ENCODE measurements at places on chromosomes 7 and 10.

DNA sequence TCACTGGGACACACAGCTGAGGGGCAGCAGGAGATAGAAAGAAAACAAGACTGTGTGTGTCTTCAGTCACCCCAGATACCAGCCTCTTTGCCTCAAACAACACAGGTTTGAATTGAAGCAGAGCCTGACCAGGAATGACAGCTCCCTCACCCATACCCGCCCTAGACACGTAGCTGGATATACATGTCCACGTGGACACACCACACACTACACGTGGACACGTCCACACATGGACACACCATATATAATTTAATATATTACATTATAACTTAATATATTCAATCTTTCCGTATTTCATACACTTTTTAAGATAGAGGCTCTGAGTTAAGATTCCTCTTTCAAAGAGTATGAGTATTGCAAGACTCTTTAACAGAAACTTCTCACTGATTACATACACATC lies 11.3 kb downstream of the GDF2 start:
- DNase-seq: no peak

- DNase-seq: peak; percentile 51
Measured at GRCh38 chr10:63554657-63555056, 33.5 kb downstream of the REEP3 start.

GRCh38 chr10:37947526-37947925 lies 28.9 kb downstream of the ZNF25 start:
- no peak for DNase-seq

GRCh38 chr7:4661871-4662270 lies 20.2 kb upstream of the FOXK1 start:
- DNase-seq: no peak

DNA sequence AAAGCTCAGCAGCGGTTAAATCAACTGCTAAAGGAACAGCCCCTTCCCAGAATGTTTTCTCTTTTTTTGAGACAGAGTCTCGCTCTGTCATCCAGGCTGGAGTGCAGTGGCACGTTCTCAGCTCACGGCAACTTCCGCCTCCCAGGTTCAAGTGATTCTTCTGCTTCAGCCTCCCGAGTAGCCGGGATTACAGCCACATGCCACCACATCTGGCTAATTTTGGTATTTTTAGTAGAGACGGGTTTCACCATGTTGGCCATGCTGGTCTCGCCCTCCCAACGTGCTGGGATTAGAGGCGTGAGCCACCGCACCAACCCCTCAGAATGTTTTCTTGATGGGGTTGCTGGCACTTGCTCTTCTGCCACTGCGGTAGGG lies 59.8 kb upstream of the IL6 start:
- DNase-seq: no peak

GRCh38 chr7:14551310-14551709 lies 351.2 kb downstream of the DGKB start:
- DNase-seq: no peak

DNA sequence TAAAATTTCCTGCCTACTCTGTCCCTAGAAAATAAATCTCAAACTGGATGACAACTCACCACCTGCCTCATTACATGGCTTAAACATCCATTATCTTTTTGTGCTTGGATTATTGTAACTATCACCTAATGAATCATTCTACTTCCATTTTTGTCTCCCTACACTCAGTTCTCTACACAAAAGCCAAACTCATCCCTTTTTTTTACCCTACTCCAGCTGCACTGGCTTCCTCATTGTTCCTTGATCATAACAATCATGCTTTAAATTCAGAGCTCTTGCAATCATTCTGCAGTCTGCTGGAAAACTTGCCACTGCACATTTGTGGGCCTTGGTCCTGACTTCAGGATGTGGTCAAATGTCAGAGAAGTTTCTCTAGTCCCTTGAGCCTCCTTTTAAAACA lies 280.0 kb downstream of the DGKB start:
- DNase-seq: no peak

DNA sequence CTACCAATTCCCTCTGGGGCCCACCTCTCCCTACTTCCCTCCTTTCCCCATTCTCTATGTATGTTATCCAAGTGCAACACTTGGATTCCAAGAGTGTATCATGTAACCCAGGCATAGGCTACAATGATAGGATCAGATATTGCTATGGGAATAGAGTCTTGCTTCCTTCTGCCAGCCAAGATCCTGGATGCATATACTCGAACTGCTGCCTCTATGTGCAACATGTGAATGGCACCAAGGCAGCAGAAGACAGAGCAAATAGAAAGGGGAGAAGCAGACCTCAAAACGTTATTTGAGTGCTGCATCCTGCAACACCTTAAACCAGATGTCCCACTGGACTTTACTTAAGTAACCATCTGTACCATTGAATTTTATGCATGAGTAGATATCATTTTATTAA lies 3.5 kb upstream of the XPNPEP1 start:
- DNase-seq: no peak

GRCh38 chr7:141073173-141073640 lies 657 bp upstream of the TMEM178B start:
- no peak for DNase-seq

DNA sequence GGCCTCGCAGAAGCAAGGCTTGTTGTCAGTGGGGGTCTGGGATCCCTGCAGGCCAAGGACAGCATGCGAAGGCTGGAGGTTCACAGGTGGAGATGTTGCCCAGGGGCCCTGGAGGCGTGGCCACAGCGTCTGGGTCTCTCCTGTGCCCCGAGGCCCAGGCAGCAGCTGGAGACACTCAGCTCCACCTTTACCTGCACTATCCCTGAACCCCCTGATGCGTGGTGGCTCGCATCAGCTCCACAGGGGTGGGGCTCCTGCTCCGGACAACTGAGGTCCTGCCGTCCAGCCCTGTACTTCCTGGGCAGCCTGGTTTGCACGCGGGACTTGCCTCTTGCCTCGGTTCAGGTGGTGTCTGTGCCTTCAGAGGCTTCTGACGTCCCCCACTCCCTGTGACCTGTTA lies 54.6 kb upstream of the ZNF32 start:
- no peak for DNase-seq

DNA sequence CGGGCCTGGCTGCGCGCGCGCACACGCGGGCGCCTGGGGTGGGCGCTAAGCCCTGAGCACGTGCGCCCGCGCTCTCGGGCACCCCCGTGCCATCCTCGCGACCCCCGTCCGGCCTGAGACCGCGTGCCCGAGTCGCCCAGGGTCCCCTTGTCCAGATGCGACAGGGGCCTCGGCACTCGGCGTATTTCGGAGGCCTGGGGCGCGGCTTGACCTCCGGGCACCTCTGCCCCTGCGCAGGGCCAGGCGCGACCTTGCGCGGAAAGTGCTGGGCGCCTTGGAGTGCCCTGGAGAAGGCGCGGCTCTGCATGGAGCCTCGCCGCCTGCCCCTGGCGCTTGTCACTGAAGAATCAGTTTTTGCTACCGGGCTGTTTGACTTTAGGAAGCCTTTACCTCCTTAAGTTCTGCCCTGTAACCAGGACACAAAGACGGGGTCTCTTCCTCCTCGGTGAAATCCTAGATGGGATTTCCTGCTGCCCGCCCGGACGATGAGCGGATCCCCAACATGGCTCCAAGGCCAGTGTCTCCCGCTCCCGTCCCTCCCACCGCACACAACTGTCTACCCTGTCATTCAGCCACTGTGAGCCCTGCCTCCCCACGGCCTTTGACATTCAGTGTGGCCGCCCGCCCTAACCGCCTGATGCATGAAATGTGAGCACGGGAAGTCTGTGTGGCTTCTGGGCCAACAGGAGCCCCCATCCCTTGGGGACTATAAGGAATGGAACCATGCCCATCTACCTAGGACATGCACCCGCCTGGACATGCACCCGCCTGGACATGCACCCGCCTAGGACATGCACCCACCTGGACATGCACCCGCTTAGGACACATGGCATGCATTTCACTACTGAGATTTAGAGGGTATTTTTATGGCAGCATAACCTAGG lies 1.1 kb upstream of the STK32C start:
- DNase-seq: no peak

DNA sequence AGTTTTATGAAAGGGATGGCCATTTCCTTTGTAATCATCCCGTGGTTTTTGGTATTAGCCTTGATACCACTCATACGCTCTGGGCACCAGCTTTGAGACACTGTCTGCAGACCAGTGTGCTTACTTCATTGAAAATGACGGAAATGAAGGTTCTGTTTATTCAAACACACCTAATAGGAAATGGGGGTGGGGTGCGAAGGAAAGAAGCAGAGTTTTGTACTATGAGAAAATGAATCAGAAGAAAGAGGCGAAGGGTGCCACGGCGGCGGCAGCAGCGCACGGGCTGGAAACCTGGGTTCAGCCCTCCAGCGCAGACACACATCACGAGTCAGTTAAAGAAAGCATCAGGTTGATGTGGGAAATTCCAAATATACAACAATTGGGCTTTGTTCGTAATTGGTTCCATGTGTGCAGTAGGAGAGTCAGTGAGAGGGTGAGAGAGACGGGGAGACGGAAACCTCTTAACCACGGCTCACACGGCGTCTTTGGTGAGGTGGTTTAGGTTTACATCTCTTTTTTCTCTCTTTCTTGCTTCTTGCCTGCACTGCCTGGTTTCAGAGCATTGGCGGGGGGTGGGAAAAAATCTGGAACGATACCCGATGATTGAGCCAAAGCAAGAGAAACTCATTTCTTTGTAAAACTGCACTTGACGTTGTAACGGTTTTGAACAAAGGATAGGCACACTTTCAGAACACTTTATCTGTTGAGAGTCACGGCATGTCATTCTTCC lies 321.2 kb downstream of the FRMD4A start:
- DNase-seq: peak; percentile 70

- DNase-seq: no peak
Measured at GRCh38 chr7:26664735-26665416, 199.5 kb downstream of the SKAP2 start.

- no peak for DNase-seq
Measured at GRCh38 chr7:94559972-94560371, 50.4 kb downstream of the CASD1 start.

DNA sequence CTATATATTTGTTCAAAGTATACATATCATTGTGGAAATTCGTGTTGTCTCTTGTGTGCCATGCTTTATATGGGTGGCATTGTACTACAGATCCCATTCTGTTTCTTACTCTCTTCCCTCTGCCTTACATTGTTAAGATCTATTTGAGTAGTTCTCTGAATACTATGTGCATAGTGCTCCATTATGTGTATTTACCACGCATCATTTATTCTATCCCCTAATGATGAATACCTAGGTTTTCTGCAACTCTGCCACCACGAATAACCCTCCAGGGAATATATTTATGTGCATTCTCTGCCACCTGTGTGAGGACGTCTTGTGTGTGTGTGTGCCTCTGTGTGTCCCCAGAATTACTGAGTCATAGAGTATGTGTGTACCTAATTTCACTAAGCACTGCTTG lies 431.2 kb upstream of the C7orf33 start:
- no peak for DNase-seq

- DNase-seq: no peak
Measured at GRCh38 chr7:106376026-106376799, 91.4 kb upstream of the NAMPT start.

GRCh38 chr7:92625617-92626016 lies 35.4 kb upstream of the FAM133B start:
- DNase-seq: no peak

DNA sequence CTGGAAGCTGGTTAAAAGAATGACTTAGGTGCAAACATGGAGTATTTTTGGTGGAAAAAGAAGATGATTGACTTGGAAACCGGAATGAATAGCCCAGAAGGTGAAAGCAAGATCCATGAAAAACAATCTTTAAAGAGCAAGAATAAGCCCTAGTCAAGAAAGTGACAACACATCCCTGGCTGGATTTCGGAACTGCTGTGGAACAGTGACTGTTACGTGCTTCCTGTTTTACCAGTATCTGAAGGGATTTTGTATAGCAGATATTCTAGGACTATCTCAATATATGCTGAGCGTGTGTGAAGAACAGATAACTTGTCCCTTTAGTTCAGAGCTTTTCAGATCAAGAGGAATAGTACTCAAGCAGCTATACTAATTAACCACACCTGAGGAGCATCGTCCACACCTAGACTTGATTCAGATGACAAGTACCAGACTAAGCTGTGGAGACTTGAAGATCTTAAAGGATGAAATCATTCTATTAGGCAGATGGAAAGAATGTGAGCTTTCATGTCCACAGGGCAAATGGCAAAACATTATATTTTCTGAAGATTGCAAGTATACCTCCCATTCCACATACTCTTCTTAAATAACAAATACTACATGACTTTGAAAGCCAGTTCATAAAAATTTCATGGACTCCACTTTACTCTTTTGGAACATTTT lies 11.5 kb upstream of the TES start:
- no peak for DNase-seq

GRCh38 chr7:131244259-131244852 lies 83.3 kb upstream of the MKLN1 start:
- DNase-seq: peak; percentile 85

GRCh38 chr10:29130190-29130673 lies 158.6 kb upstream of the LYZL1 start:
- DNase-seq: no peak

DNA sequence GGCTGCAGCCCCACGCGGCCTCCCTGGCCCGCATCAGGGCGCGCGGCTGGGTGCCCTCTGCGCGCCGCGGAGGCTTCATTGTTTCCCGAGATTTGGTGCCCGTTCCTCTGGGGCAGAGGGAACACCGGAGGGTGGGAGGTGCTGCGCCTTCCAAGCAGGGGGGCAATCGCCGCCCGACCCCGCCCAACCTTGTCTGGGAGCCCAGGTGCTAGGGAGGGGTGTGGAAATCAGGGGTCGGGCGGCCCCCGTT lies 1.0 kb upstream of the NRP1 start:
- no peak for DNase-seq

DNA sequence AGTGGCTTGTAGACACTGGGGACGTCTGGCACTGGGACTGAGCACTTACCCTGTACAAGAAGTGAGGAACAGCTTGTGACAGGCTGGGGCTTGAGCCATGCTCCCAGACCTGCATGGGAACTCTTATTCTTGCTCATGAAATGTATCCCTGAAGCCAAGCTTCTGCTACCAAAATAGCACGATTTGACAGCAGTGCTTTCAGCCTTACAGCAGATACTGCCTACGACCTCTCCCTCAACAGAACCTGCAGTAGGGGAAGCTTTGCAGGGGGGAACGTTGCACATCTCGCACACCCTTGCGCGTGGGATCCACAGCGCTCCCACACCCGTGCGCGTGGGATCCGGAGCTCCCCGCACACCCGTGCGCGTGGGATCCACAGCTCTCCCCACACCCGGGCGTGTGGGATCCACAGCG lies 88.0 kb downstream of the CREM start:
- DNase-seq: no peak

DNA sequence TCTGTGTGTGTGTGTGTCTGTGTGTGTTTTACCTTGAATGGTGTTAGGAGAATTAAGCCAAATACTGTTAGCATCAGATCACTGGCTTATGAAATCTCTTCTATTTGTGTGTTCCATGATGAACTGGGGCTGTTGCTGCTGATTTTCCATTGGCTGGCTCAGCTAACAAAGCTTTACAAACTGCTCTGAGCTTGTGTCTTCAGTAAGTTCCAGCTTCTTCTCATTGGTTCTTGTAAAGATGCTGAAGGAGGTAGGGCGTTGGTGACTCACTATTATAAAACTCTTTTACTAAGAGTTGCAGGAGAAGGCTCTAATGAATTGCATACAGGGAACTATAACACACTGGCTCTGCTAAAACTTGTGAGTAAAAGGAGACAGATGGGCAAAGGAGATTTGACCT lies 136.4 kb upstream of the PRKCQ start:
- no peak for DNase-seq

- no peak for DNase-seq
Measured at GRCh38 chr7:94364816-94365215, 29.9 kb upstream of the COL1A2 start.

GRCh38 chr7:3682028-3682710 lies 381.1 kb downstream of the SDK1 start:
- DNase-seq: no peak
